ENCODE measurements at places on chromosomes 7 and 10.

DNA sequence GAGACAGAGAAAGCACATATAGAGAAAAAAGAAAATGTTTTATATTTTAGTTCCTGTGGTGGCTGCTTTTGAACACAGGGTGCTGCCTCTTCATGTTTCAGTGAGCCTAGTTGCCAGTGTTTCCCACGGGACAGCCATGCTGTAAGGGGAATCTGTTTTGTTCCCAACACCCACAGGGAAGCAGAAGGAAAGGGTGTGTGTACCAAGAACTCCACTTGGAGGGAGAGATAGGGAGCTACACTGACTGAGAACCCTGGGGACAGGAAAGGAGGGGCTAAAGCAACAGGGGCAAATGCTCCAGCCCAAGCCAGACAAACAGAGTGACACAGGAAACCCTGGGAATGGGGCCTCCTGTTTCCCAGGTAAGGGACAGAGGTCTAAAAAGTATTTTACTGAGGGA, 40.2 kb downstream of the FRMPD2 start:
- DNase-seq, result no peak

DNA sequence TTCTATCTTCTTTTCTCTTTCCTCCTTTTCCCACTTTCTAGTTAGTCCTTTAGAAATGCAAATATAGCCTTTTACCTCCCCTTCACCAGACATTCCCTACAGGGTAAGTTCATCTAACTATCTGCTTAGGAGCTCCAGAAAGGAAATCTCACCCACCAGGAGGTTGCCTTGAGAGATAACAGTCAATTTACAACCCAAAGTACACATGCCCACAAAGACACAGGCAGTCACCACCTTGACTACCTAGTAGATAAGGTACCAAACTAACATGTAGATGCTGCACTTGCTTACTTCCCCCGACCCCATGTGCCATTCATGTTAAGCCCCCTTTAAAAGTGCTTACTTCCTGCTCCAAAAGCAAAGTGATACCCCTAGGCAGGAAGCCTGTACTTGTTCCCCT, 12.8 kb upstream of the CREB3L2 start:
- DNase-seq, result no peak

DNA sequence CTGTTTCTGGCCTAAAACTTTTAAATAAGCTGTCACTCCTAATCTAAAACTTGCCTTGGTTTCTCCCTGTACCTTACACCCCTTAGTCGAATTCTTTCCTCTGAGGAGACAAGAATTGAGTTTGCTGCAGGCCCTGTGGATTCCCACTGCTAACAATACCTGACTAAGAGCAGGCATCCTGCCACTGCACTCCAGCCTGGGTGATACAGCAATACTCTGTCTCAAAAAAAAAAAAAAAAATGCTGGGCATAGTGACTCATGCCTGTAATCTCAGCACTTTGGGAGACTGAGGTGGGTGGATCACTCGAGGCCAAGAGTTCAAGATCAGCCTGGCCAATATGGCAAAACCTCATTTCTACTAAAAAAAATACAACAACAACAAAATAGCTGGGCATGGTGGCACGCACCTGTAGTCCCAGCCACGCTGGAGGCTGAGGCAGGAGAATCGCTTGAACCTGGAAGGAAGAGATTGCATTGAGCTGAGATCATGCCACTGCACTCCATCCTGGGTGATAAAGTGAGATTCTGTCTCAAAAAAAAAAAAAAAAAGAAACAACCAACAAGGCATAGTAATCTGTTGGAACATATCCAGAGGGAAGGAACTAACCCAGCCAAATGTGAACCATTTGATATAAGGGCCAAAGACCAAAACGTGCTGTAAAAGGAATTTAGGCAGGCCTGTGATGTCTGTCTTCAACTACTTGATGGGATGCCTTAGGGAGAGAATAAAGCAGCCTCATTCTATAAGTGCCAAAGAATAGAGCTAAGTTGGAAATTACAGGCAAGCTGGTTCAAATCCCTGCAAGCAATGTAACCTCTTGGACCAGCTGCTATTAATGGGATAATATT, 732.7 kb upstream of the AUTS2 start:
- no peak for DNase-seq

- DNase-seq, result no peak
These were observed 409.0 kb downstream of the CDC14C start for GRCh38 chr7:49333180-49333881.

GRCh38 chr7:90311175-90311574, 9.9 kb downstream of the FAM237B start:
- no peak for DNase-seq

- no peak for DNase-seq
These were observed 103.7 kb upstream of the LRRN3 start for GRCh38 chr7:110987127-110987693.

GRCh38 chr10:98694883-98695282, 248.1 kb upstream of the HPS1 start:
- no peak for DNase-seq

DNA sequence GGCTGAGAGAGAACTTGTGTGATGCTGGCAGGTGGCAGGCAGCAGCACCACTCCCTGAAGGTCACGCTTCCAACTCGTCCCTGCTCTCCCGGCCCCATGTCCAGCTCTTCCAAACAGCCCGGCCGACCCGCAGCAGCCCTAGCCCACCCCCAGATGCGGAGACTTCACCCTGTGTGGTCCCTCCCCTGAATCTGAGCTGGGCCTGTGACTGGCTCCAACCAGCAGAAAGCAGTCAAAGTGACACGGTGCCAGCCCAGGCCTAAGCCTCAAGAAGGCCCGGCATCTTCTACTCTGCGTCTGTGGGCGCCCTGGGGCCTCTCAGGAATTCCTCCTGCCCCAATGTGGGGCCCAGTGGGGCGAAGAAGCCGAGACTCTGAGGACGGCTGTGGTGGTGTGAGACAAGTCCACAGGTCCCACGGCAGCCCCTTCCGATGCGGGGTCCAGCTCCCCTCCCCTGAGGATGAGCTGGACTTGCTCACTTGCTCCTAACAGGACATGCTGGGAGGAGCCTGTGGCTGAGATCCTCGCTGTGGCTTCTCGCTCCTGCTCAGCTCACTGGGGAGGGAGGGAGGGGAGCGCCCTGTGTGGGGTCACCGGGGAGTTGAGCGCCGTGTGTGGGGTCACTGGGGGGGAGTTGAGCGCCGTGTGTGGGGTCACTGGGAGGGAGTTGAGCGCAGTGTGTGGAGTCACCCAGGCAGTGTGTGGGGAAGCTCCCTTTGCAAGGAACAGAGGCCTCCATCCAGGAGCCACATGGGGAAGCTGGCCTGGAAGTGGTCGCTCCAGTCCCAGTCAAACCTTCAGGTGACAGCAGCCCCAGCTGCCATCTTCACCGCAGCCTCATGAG, 9.5 kb downstream of the STK32C start:
- no peak for DNase-seq

DNA sequence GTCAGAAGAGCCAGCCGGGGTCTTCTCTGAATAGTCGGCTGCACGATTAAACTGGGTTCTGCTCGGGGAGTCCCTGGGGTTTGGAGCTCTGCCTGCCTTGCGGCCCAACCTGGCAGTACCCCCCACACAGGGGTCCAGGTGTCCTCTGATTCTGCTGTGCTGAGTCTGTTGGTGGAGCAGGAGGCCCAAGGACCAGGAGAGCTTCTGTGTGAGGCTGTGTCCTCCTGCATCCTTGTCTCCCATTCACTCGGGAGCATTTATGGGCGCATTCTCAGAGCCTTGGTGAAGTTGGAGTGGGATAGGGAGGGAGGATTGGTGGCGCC, 14.2 kb downstream of the INPP5A start:
- no peak for DNase-seq

DNA sequence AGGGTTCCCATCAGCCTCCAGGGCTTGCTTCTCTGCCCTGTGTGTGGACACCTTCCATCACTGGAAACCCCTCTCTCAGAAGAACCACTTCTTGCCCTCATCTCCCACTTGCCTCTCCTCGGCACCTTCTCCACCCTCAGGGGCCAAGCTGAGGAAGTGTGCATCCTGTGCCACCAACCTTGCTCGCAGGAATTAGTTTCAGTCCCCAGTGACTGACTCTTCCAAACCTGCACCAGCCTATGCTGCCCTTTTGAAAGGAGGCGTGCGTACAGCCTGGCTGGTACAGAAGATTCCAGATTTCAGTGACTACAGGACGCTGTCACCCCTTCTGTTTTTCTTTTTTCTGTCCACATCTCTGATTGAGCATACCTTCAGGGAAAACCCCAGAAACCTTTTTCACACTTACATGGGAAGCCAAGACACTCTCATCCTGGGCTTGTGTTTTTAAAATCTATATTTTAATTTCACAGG, 67.1 kb downstream of the IKZF1 start:
- no peak for DNase-seq

GRCh38 chr10:128035557-128035973, 90.7 kb downstream of the MKI67 start:
- DNase-seq, result peak; percentile 83

- no peak for DNase-seq
These were observed 14.1 kb downstream of the PRKAG2 start for GRCh38 chr7:151862606-151863381.

- no peak for DNase-seq
These were observed 132.0 kb upstream of the CXCL12 start for GRCh38 chr10:44516891-44517290.

DNA sequence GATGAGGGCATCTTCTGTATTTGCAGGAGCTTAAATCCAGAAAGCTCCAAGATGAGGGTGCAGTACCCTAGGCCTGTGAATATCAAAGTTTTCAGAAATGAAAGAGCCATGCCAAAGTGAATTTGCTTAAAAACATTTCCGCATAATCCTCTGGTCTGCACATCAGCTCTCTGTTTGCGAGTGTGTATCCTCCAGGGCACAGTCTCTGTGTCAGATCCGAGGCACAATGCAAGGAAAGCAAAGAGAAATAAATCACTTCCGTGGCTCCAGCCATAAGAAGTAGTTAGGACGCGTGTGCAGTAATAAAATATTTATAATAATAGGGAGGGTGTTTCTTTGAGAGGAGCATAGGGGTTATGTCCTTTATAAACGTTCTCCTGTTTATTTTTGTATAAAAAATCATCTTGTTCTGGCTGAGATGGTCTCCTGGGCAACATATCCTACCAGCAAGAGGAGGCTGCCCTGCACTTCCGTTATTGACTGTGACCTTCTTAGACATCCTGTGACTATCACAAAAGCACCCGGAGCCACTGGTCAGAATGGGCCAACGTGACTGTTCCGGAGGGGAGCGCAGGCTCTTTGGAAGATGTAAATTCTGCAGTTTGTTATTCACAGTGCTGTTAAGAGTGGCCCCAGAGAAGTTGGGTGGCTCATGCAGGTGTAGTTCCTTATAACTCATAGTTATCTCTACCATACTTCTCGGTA, 667.6 kb upstream of the FOXK1 start:
- DNase-seq, result no peak

DNA sequence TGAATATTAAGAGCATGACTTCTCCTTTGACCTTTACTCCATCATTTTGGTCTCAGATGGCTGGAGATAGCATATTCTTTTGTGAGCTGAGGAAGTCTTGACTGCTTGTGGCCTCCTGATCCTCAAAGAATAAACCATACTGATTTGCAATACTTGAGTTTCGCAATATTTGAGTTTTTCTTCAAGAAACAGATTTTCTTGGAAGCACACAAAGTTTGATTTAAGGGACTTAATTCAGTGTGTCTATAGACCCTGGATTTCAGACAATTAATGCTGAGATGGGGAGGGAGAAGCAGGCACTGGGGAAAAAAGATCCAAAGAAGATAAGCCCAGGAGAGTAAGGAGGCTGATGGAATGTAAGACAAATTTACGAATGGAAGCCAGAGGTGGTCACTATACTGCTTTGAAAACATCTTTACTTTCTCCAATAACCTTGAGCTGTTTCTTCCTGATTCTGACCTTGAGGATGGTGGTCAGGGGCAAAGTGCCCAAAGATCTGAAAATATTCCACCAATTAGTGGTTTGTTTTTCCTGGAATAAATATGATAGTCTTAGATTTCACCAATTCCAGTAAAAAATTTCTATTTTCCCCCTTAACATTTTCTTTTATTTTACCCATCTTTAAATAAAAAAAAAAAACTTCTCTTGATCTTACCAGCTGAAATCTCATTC, 7.5 kb downstream of the EPDR1 start:
- no peak for DNase-seq

- DNase-seq, result no peak
These were observed 11.9 kb upstream of the SLC12A9 start for GRCh38 chr7:100840470-100841100.

DNA sequence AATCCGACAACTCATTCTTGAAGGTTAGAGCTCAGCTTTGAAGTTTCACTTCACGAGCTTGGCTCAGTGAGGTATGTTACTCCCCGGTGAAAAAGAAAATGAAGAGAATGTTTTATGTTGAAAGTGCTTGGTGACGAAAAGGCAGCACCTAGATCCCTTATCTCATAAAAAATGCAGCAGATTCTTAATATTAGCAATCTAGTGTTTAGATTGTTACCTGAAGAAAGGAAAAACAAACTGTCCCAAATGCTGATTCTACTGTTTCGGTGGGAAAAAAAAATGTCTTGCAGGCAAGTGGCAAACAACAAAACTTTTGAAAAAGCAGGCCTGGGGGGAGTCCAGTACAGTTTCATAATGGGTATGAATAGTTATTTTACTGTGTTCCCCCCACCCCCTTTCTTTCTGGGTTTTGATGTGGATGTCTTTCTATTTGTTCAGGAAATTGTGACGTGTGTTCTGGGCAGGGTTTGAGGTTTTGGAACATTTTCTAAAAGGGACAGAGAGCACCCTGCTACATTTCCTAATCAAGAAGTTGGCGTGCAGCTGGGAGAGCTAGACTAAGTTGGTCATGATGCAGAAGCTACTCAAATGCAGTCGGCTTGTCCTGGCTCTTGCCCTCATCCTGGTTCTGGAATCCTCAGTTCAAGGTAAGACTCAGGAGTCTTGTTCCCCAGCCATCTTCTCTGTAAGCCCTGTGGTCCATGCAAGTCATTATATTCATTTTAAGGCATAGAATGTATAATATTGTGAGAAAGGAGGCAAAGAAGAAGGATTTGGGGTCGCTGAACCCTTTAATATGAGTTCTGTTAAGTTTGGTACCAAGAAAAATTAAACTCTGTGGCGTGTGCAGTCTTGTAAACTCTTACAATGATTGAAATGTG, at the start of gene SRGN:
Gene SRGN (plus strand): TSS at position 514 of the 881 bp plus-strand sequence. CDS start 55 bp downstream, at position 569.
- peak; percentile 72 for DNase-seq

DNA sequence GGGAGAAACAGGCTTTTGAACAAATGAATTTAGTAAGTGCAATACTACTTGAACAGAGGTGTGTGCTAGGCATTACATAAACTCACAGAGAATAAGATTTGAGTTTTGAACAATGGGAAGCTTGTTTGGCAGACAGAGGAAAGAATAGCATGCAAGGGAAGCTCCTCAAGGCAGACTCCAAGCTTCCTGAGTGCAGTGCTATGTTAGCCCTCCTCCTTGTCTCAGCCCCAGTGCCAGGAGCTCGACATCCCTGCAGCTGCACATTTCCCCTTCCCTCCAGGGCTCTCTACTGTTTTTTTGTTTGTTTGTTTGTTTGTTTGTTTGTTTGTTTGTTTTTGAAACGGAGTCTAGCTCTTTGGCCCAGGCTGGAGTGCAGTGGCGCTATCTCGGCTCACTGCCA, 237.5 kb downstream of the IPMK start:
- DNase-seq, result peak; percentile 17

DNA sequence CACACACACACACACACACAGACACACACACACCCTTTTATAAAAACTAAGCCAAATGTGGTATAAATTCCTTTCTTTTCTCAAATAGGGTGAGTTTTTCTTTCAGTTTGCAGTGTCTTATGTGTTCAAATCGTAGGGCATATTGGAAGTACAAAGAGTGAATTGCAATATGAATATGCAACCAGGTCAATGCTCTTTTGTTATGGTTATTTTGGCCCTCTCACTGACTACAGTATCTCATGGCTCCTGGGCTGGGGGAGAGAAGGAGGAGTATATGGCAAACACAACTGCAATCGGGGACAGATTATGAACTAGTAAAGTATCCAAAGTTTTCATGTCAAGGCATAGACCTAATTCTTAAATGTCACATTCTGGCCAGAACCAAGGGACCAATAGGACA, 301.9 kb downstream of the PLXDC2 start:
- DNase-seq, result no peak

Data from AG20443 (cell line).